Activated CD4-positive, CD25-positive, alpha-beta regulatory T cell (primary cell): ENCODE measurements at places on chromosomes 6 and 20.

DNA sequence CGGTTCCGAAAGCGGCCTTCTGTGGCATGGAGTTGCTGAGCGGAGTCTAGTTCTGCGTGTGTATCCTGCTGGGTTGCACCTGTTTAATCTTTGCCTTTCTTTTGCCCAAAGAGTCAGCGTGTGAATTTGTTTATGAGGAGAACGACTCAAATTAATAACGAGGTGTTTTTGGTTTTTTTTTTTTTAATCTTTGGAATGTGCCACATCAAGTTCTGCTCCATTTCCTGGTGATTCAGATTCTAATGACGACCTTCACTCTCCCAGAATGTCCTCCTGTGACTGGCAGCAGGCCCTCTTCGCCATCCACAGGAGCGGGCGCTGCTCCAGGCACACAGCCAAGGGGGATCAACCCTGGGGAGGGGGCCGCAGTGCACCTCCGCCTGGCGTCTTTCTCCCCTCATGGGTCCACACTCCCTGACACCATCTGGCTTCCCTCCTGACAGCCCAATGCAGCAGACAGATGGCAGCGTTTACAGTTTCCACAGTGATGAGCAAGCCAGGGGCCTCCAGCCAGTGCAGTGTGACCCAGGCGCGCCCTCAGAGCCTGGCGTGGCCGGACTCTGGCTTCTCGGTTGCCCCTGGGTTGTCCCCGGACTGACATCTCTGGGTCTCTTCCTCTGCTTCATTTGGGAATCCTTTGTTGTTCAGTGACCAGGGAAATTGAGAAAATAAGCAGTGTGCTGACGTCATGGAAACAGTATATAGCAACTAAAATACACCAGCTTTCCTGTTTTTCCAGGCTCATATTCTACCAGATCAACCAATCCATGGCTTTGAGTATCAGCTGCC, 27.5 kb upstream of the AFDN start:
- DNase-seq: no peak

GRCh38 chr6:16956361-16956760, 145.5 kb upstream of the STMND1 start:
- DNase-seq: no peak

DNA sequence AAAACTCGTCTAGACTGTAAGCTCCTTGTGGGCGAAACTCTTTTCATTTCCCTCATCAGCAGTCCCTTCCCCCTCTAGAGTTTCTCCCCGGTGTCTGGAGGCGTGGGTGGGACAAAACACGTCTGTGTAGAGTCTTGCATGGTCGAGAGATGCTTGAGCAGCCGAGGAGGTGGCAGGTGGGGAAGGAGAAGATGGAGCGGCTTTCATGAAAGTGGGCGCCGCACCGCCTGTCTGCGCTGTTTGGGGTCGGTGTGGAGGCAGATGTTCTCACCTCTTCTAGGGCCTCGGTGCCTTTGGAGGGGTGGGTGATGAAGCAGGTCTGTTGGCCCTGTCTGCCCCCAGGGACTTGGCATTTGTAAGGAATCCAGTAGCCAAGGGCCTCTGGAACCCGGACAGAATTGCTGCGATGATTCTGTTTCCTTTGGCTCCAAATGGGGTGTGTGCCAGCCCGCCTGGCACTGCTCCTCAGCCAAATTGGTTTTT, 1.2 kb downstream of the BRPF3 start:
- DNase-seq: no peak

- no peak for DNase-seq
Observed at GRCh38 chr6:24228681-24229255, 102.8 kb downstream of the NRSN1 start.

DNA sequence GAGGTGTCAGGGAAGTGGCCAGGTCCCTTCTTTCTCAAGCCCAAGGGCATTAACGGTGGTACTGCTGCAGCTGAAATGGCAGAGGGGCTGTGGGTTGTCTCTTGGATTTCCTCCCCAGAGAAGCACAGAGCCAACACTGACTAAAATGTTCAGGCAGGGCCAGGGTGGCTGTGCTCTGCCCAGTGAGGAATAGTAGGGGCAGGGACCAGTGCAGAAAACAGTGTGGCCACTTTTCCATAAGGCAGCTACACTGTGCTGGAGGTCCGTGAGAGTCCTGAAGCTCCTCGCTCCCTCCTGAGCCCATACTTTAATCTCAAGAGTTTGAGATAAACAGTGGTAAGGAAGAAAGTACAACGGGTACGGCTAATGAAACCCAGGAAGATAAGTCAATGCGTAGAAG, 4.5 kb downstream of the LPA start:
- DNase-seq: no peak

DNA sequence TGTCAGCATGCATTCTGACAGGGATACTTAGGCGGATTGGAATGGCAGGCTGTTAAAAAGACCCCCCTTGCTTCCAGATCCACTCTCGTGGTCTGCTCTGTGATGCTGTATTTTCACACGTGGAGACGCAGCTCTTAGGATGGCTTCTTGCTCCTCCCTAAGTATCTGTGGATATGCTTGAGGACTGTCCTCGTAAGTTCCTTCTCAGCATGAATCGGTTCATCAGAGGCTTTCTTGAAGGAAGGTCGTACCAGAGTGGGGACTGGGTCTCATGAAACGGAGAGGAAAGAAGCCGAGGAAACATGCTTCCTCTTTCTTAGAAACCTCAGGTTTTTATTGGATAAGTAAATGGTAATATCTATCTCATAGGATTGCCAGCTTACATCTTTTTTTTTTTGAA, 220.4 kb downstream of the FARS2 start:
- DNase-seq: no peak

GRCh38 chr6:21823371-21823770, 229.8 kb downstream of the SOX4 start:
- no peak for DNase-seq

DNA sequence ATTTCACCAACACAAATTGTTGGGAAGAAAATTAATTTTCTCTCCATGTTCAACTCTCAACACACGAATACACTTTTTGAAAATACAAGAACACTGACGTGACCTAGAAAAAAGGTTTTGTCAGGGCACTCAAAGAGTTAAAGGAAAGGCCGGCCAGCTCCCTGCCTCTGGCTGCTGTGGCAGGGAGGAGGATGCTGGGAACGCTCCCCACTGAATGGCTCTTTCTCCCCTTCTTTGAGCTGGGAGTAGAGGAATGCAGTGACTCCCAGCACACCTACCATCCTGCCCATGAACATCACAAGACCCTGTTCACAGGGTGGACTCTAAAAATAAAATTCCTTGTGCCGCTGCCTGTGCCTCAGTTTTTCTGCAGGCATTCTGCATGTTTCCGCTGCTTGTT, 47.0 kb downstream of the MAP3K5 start:
- no peak for DNase-seq

DNA sequence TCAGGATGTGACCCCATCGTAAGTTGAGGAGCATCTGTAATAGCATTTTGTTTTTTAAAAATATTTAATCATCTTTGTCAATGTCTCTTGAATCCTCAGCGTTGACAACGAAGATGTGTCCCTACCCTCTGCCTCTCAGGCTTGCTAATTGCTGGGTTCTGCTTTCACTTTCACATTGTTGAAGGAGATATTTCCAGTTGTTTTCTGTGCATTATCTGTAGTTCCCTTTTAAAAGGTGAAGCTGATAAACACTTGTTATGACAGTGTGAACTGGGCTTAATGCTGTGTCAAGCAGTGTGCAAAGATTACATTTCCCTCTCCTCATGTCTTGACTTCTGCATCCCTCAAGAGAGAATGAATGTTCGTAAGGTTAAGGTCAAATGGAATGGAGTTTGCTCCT, 54.9 kb downstream of the CSE1L start:
- DNase-seq: no peak

GRCh38 chr6:18720075-18720474, 332.9 kb downstream of the RNF144B start:
- DNase-seq: no peak

- DNase-seq: no peak
Observed at GRCh38 chr6:12245360-12245759, 44.8 kb upstream of the EDN1 start.

GRCh38 chr20:49630396-49630951, 62.5 kb upstream of the PTGIS start:
- DNase-seq: no peak

DNA sequence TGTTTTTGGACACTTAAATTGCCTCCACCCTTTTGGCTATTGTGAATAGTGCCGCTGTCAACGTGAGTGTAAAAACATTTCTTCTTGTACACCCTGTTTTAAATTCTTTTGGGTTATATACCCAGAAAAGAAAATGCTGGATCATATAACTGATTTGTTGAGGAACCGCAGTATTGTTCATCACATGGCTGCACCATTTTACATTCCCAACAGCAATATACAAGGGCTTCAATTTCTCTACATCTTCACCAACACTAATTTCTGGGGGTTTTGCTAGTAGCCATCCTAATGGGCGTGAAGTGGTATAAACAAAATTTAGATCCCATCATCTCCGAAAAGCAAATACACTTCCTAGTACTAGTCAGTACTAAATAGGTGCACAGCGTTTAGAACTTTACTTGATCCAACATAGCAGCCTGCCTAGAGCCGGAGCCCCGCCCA, 579 bp upstream of the BPHL start:
- DNase-seq: no peak

DNA sequence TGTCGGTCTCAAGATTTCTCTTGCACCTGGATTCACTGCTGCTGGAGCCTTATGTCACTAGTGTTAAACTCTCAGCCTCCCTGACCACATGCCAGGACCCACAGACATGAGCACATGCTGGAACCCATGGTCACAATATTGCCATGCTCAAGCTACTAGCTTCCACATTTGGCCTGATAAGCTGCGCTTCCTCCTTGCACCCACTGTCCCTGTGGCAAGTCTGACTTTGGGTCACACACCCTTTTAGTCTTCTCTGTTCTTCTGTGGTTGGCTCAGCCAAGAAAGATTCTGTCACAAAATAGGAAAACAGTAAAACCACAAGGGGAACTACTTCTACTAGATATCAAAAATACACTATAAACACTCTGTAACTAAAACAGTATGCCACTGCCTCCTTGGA, 68.9 kb upstream of the HDAC2 start:
- no peak for DNase-seq
